ENCODE measurements at places on chromosomes 11 and 22. TPM values are rescaled to one million over a fixed set of nuclear protein-coding genes. Genes with fewer than 3 reads are reported as not detected.

TSPAN18 gene
- polyA plus RNA-seq = 1.0 TPM

SCGB1A1 gene
- 5.0 TPM for polyA plus RNA-seq

ACRV1 gene
- polyA plus RNA-seq = not detected

HPS5 gene
- 22.5 TPM for polyA plus RNA-seq

FIBIN gene
- 69.8 TPM for polyA plus RNA-seq

CARD18 gene
- not detected for polyA plus RNA-seq

FTH1 gene
- polyA plus RNA-seq = 9,506 TPM

PLEKHB1 gene
- 3.3 TPM for polyA plus RNA-seq

MCM5 gene
- 24.8 TPM for polyA plus RNA-seq

PRR5 gene
- polyA plus RNA-seq = 1.3 TPM

IFITM1 gene
- polyA plus RNA-seq = 88.3 TPM

SEZ6L gene
- not detected for polyA plus RNA-seq

MS4A4A gene
- polyA plus RNA-seq = 42.8 TPM

OPCML gene
- polyA plus RNA-seq = not detected

UFD1 gene
- polyA plus RNA-seq = 110 TPM

SESN3 gene
- polyA plus RNA-seq = 10.6 TPM
